ENCODE measurements at places on chromosomes 4 and X.

DNA sequence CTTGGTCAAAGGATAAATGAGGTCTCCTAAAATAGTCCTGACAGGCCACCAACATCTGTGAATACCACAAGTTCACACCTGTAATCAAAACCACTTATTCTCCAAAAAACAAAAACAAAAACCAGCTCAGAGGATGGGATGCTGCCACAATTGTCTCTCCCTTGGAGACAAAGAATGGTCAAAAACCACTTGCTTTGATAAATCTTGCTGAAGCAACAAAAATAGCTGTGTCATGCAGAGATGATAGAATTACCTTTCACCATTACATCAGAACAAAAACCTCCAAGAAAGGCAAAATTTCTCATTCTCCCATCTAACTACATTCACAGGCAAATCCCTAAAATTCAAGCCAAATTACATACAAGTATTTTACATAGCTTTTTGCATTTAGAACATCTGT, 180.4 kb downstream of the MAML3 start:
- no peak for DNase-seq

GRCh38 chrX:2261831-2262667, 238.7 kb downstream of the DHRSX start:
- DNase-seq, result no peak

- DNase-seq, result no peak
Observed at GRCh38 chr4:114417214-114417613, 181.4 kb upstream of the UGT8 start.

- DNase-seq, result no peak
Observed at GRCh38 chrX:153638436-153639176, 8.4 kb upstream of the DUSP9 start.

DNA sequence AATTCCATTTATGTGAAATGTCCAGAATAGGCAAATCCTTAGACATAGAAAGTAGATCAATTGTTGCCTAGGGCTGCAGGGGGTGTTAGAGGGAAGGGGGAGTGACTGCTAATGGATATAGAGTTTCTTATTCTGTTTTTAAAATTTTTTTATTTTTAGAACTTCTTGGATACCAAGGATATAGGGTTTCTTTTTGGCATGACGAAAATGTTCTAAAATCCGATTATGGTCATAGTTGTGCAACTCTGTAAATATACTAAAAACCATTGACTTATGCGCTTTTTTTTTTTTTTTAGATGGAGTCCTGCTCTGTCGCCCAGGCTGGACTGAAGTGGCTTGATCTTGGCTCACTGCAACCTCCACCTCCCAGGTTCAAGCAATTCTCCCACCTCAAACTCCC, 125.2 kb upstream of the USP9X start:
- no peak for DNase-seq

- peak; percentile 31 for DNase-seq
Observed at GRCh38 chrX:15349046-15349445, 13.7 kb upstream of the PIGA start.

GRCh38 chrX:104166735-104167436, 633 bp downstream of the FAM199X start:
- DNase-seq, result no peak

GRCh38 chr4:109091727-109092409, 210.6 kb downstream of the COL25A1 start:
- DNase-seq, result no peak

- no peak for DNase-seq
Observed at GRCh38 chr4:40003986-40004385, 26.3 kb upstream of the PDS5A start.

GRCh38 chrX:122154019-122154418, 1030.1 kb upstream of the GRIA3 start:
- DNase-seq, result no peak

DNA sequence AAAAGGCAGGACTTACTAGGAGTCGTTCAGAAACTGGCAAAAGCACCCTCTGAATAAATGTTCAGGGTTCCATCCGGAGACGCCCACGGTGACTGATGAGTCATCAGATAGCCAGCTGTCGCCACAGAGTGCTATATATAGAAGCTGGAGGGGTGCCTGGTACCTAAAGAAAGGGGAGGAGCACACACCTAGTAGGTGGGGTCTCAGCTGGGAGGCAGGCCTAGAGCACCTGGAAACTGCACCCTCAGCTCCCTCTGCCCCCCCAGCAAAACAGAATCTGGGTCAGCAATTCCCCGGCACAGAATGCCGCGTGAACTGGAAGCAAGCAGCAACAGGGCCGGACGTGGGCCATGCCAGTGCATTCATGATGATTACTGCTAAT, 242.0 kb downstream of the BCOR start:
- DNase-seq, result peak; percentile 67

DNA sequence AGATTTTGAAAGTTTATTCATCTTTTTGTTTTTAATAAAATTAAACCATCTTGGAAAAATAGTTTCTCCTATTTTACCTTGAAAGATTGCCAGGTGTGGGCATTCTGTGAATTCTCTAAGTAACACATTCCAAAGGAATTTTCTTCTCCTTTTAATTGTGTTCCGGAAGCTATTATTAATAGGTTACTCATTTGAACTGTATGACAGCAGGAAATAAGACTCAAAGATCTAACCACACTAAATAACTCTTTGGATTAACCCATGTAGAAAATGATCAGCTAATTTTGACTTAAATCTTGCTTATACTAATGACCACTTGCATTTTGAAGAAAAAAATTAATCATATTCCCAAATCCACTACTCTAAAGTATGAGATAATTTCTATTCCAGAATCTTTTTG, 17.6 kb upstream of the CCNI start:
- no peak for DNase-seq

- DNase-seq, result no peak
Observed at GRCh38 chrX:107632346-107632745, 4.0 kb downstream of the PRPS1 start.

GRCh38 chrX:140432346-140433175, 72.3 kb downstream of the SOX3 start:
- no peak for DNase-seq

DNA sequence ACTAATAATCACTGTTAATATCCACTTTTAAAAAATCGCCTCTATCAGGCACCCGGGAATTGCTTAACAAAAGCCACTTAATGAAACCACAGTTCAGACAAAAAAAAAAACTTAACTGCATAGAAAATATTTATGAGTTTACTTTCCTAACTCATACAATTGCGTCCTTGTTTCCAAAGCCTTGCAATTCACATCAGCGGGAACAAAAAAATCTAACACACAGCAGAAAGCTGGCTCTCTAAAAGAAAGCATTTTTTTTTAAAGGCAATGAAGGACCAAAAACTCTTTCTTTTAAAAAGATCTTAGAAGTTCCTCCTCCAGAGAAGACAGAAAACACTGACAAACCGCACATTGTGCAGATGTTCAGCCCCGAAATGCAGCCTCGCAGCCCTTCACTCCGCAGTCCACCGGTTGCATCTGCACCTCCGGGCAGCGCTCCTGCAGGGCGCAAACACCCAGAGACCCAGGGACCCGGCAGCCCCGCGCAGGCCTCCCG, 812 bp downstream of the FAT1 start:
- no peak for DNase-seq

- no peak for DNase-seq
Observed at GRCh38 chr4:4368809-4369580, 17.9 kb upstream of the NSG1 start.

- DNase-seq, result no peak
Observed at GRCh38 chr4:23023121-23023520, 330.4 kb downstream of the GBA3 start.

DNA sequence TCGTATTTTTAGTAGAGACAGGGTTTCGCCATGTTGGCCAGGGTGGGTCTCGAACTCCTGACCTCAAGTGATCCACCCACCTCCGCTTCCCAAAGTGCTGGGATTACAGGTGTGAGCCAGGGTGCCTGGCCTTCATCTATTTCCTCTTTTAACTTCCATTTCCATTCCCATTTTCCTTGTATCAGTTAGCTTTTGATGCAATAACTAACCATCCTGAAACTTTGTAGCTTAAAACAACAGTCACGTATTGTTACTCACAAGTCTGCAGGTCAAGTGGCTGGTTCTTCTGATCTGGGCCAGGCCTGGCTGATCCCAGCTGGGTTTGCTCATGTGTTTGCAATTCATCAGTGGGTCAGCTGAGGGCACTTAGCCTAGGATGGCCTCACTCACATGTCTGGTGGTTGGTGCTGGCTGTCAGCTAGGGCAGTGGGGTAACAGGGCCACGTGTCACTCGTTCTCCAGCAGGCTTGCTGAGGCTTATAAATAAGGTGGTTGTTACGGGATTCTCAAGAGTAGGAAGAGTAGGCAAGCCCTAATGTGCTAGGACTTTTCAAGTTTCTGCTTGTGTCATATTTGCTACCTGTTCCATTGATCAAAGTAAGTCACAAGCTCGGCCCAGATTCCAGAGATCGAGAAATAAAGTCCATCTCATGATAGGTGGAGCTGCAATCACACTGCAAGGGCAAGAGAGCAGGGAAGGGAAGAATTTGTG, 88.2 kb downstream of the SOWAHB start:
- DNase-seq, result no peak

DNA sequence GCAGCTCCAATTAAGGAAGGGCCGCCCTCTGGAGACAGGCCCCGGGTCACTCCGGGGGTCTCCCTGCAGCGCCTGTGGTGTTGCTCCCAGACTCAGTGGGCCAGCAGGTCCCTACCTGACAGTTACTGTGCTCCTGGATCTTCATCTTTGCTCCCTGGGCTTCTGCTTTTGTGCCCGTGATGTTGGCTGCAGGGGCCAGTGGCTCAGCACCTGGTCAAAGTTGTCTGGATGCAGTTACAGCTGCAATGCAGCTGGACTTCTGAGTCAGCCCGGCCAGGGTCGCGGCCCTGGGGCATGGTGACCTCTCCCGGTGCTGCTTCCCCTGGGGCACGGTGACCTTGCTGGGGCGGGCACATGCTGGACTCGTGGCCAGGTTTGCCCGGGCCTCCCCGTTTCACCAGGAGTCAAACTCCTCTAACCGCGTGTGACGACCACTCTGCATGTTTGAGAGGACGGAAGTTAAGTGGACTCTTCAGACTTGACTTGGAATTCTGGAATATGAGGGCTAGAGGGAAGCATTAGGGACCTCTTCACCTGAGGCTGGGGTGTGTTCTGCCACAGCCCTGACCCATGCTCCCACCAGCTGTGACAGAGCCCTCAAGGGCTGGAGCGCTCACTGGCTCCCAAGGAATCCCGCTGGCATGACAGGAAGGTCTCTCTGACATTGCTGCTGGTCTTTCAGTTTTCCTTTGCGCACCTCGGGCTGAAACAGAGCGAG, 3.7 kb downstream of the CTAG2 start:
- no peak for DNase-seq

- no peak for DNase-seq
Observed at GRCh38 chr4:56744030-56744429, 62.9 kb upstream of the HOPX start.

DNA sequence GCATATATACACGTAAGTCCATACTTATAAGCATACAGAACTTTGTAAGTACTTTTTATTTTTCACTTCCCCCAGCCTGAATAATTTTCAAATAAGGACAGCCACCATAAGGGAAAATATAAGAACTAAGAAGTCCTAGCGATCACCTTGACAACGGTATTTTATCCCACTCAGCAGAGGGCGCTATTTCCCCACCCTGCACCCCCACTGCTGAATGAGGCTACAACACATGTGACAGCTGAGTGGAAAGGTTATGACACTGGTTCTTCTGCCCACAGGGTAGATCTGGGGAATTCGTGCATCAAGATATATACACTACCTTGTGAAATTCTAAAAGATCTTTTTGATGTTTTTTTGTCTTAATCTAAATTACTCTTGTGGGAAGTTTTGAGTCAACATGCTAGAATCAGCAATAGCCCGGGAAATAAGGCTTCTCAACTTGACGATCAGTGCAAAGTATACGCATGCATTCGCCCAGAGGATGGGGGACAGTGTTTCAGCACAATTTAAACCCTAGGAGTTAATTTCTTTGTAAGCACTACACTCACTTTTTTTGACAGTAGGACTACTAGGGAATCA, 151.5 kb downstream of the CORIN start:
- peak; percentile 52 for DNase-seq

DNA sequence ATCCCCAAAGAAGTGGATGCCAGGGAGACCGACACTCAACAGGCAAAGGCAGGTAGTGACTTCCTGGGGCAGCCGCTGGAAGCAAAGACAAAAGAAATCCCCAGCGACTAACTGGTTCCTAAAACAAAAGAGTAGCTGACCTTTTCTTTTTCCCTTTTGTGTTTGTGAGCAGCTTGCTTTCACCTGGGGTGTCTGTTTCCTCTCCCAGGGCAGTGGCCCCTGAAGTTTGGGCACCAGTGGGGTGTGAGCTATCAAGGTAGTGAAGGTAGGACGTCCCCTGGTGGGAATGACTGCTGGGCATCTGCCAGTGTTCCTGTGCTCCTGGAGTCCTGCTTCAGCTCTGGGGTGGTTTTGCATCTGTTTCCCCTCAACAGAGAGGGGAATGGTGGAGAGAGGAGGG, 41.6 kb upstream of the STIM2 start:
- DNase-seq, result no peak

DNA sequence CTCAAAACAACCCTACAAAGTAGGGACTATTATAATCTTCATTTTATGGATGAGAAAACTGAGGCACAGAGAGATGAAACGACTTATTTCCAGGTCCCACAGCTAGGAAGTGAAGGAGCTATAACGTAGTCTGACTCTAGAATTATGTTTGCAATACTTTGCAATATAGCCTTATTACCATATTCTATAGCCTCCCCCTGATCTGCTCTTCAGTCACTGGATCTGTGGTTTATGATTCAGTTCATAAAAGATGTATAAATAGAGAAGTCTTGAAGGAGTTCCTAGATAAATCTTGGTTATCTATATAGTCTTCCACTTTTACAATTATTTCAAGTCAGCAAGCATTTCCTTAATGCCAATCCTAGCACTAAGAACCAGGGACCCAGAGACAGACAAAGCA, 57.5 kb downstream of the OPHN1 start:
- DNase-seq, result no peak

- no peak for DNase-seq
Observed at GRCh38 chrX:23844502-23845138, 61.6 kb downstream of the SAT1 start.

DNA sequence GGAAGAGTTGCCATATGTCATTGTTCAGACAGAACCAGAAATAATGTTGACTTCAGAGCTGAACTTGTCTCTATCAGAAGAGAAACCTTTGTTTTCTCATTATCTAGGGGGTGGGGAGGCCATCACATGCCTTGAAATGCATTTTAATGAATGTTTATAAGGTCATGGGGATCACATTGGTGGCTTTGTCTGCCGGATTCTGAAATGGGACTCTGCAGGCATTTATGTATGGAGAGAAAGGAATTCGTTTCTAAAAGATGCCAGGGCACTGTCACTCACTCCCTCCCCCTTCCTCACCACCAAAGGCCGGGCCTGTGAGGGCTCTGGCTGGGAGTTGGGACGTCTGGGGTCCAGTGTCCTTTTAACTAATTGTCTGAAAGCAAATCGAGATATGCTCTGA, 102.2 kb downstream of the MAMLD1 start:
- DNase-seq, result no peak

GRCh38 chr4:100042711-100043110, 92.6 kb upstream of the H2AZ1 start:
- DNase-seq, result no peak

DNA sequence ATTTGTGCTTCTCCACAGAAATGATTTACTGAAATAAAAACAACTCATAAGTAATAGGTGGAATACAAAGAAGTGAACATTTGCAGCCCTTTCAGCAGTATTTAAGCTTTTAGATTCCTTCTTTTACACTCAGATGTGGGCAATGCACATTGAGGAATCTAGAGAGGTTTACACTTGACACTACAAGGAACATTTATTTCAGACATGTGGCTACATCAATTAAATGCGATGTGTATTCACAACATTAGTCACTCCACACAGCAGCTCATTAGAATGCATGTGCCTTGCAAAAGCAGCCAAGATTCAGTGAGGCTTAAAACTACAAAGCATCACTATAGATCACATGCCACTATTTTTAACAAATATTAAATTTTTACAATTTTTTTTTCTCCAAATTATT, 480.7 kb downstream of the INPP4B start:
- no peak for DNase-seq

Measured in stimulated activated CD4-positive, alpha-beta T cell treated with anti-CD3 and anti-CD28 coated beads, Interleukin-12 subunit alpha, Interleukin-12 subunit beta, amount 100 ng/mL, for 48 hours (primary cell).